ENCODE measurements at places on chromosomes 12 and 14. TPM values are rescaled to one million over a fixed set of nuclear protein-coding genes. Genes with fewer than 3 reads are reported as not detected.

Gene GYS2
- total RNA-seq, result 0.26 TPM

Gene CLEC4D
- total RNA-seq, result not detected

GRCh38 chr12:104132351-104132956 is 5.6 kb downstream of the NFYB start:
- DNase-seq, result no peak

DNA sequence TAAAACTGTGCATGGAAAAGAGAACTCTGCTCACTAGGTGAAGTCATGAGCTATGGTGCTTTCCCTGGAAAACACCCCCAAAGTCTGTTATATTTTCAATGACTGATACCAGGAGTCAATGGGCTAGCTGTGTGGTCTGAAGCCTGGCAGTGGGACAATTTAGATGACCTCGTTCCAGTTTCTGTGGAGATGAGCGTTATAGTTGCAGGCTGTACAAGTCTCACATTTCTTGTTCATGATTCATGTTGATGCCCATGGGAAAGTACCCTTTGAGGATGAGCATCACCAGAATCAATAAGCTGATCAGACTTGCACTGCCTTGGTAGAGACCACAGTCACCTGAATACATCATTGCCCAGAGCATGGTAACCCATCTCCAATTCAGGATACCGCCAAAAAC is 70.7 kb downstream of the NOVA1 start:
- DNase-seq, result peak; percentile 4

DNA sequence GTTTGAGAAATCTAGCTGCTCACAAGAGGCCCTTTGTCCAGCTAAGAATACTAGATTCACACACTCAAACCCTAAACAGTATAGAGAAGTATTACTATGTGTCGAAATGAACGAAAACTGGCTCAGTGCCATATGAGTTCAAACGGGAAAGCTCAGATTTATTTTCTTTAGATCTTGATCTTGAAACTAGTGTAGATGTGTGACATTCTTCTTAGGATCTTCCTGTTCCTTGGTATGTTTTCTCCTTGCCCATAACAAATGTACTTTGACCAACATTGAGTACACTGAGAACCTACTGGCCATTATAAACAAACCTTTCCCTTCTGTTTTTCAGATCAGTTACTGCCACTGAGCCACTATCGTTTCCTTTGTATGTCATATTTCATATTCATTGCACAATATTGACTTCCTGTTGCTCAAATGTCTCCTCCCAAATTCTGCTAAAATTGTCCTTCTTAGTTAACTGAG is 21.3 kb downstream of the MYBPC1 start:
- peak; percentile 33 for DNase-seq
